IPS-NIHi11 (cell line): ENCODE measurements at places on chromosomes 2 and 18.
A peak's percentile ranks its signal among the peaks of the same experiment; 100 is the strongest.

DNA sequence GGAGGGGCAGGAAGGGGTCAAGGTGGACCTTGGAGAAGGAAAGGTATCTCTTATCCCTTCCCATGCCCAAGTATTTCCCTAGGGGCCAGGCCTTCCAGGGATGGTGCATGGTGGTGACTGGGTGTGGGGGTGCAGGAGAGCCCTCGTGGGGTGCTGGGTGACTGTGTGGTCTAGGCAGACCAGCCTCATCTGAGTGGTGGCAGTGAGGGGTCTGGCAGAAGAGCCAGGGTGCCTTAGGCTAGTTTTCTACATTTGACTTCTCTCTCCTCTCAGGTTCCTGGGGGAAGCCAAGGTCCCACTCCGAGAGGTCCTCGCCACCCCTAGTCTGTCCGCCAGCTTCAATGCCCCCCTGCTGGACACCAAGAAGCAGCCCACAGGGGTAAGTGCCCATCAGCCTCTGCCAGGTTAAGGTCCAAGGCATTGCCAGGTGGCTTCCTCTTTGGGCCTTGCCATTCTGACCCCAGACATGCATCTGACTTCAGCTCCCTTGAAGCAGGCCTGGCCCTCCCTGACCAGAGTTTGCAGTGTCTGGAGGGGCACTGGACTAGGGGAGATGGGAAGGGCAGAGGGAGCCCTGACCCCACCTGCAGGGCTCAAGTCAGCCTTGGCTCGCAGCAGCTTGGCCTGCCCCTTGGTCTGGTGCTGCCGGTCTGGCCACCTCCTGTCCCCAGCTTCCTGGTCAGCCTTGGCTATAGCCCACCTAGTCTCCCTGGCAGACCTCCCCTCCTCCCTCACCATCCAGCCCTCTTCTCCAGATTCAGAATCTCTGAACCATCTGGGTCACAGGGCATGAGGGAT is 49.8 kb downstream of the DYSF start:
- no peak for DNase-seq

GRCh38 chr2:206979922-206980321 is 40.6 kb downstream of the CPO start:
- DNase-seq: no peak

- peak; percentile 40 for DNase-seq
Measured at GRCh38 chr2:230868161-230868946, 3.6 kb downstream of the ITM2C start.

DNA sequence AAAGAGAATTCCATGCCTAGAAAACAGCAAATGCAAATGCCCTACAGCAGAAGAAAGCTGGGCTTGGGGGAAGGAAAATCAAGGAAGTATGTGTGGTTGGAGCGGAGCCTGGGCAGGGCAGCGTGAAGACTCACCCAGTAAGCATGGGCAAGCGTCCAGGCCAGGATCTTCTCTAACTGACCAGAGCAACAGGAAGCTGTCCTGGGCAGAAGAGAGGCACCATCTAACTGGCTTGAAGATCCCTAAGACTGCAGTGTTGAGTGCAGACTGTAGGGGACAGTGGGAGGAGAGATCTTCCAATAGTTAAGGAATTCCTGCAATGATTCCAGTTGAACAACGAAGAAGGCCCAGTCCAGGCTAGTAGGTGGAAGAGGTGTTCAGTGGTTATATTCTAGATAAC is 57.9 kb downstream of the NXPH2 start:
- DNase-seq: peak; percentile 6

DNA sequence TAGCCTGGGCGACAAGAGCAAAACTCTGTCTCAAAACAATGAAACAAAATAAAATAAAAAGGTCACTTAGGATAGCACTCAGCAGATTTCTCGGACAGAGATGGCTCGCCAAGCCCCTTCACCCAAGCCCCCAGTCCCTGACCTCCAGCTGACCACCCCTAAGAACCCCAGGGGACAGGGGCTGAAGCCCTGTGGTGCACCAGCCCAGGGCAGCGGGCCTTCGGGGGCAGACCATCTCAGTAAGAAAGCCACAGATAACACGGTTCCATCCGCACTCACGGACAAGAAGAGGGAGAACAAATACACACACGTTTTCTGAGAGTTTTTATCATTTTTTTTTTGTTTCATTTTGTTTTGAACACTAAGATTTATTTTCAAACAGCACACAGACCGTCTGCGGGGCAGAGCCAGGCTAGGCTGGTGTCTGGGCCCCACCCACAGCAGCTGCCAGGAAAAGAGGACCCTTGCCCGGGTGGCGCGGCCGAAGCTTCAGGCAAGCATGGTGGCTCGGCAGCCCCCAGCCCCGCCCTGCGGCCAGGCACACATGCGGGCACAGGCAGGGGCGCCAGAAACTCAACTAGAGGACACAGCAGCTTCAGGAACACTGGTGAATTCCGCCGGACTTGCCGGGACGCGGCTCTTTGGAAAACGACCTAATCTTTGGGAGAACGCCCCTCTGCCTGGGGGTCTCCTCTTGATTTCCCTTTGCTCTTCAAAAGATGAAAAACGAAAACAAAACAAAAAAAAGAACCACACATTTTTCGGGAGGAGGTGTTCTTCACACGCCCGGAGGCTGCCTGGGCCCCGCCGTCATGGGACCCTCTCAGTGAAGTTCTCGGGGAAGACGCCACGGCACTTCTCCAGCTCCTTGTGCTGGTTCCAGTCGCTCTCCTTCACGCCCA is 59.0 kb downstream of the BIN1 start:
- peak; percentile 3 for DNase-seq

DNA sequence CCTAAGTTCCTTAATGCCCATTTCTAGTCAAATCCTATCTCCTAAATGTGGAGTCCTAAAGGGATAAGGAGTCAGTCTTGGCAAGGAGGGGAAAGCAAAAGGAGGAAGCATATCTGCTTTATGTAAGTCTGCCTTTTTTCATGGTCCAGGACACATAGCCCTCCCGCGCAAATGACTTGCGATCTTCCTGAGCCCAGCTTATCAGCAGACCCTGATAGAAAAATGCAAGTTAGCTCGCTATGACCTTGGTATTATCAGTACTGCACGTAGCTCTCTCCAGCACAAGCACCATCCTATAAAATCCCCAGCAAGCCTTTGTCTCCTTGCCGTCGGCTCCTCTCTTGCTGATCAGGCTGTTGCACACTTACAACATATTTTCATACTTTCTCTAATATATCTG is 281.4 kb upstream of the KCNH7 start:
- no peak for DNase-seq

DNA sequence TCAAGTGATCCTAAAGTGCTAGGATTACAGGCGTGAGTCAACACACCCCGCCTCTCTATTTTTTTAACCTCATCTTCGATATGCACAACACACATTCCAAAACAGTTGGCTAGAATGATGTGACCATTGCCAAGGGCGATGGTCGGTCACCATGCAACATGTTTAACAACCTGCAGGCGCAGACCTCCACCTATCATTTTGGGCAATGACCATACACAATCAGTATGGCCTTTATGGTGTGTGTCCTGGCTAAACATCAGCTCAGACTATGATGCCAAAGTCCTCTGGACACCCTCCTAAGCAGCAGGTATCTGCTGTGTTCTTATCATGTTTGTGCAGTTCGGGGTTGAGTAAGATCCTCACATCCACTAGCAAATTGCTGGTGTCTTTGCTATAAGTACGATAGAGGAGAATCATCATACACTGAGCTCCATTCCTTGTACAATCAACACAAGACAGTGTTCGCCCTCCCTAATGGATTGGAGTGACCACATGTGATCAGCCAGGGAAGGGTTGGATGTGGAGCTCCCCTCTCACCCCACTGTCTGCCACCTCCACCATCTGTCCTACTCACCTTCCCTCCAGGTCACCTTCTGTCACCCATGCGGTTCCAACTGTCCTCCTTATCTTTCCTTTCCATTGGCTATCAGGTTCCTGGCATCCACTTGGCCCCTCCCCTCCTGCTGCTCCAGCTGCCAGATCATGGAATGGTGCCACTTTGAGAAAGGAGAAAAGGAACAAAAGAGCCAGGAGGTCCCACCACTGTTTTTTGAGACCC is 7.9 kb upstream of the RNF152 start:
- DNase-seq: no peak

- DNase-seq: no peak
Measured at GRCh38 chr18:58586269-58586668, 42.6 kb downstream of the ALPK2 start.

DNA sequence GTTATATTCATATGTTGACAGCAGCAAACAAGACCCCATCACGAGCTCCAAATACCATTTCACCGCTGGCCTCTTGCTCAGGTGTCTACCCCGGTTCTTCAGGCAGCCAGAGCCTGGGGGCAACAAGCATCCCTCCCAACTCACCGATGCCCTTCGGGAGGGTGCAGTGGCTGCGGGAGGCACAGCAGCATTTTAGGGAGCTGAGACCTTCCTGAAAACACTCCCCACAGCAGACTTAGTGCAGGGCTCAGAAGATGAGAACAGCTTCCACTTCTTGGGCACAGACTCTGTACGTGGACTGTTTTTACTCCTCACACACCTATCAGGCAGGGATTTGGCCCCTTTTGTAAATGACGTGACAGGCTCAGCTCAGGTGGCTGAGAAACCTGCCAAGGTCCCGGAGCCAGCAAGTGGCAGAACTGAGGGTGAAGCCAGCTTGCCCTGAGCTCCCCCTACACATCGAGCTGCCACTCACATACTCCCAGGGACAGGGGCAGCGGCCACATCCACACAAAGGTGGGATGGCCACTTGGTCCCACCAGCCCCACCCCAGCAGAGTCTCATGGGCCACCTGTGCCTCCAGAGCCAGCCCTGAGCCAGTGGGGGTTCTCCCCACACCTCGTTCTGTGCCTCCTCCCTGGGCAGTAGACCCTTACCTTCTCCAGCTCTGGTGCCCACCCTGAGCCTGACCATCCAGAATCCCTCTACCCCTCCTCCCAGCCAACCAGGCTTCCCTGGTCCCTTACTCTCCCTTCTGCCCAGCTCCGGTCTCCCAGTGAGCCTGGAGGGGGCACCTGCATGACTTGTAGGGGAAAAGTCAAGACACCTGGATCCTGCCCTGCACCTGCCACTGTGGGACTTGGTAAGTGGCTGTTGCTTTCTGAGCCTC is 28.5 kb downstream of the CYP27C1 start:
- DNase-seq: no peak

DNA sequence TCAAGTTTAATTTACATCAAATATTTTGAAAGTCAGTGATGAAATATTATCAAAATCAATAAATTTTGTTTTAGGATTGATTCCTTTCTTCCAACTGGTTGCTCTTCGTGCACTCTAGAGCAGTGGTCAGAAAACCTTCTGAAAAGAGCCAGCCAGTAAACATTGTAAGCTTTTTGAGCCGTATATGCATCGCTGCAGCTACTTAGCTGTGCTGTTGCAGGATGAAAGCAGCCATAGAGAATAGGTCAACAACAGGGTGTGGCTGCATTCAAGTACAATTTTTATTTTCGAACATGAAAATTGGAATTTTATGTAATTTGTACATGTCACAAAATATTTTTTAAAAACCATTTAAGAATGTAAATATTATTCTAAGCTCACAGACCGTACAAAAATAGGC is 94.9 kb downstream of the MGAT5 start:
- no peak for DNase-seq

- DNase-seq: no peak
Measured at GRCh38 chr18:22342625-22343024, 75.1 kb downstream of the CTAGE1 start.

DNA sequence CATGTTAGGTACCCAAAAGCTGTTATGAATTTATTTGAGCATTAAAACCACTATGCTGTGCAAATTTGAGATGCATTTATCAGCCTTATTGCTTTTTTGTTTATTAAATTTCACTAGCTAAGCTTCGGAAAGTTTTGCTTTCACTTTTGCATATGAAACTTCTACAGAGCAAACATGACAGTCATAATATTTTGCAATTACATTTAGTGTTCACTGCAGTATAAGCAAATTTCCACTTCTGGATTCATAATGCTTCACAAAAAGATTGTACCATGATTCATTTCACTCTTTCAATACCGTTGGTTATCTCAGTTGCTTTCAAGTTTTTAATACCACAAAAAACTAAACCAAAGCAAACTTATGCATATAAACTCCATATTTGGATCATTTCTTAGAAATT is 228.7 kb upstream of the SLC8A1 start:
- DNase-seq: no peak

GRCh38 chr2:155364766-155365165 is 666.3 kb downstream of the KCNJ3 start:
- DNase-seq: no peak

DNA sequence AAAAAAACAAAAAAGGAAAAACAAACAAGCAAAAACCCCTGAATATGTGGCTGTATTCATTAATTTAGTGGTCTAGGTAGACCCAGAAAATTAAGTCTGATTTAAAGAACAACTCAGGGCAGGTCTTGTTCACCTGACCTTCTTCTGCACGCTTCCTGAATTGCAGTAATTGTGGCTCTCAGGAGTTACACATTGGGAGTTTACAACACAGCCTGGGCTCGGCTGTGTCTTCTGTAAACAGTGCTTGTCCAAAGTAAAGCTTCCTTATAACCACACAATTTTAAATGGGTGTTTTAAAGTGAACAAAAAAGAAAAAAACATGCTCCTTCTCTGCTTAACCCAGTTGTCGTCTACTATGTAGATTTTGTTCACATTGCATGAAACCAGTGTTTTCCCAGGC is 8.3 kb upstream of the MTIF2 start:
- no peak for DNase-seq

DNA sequence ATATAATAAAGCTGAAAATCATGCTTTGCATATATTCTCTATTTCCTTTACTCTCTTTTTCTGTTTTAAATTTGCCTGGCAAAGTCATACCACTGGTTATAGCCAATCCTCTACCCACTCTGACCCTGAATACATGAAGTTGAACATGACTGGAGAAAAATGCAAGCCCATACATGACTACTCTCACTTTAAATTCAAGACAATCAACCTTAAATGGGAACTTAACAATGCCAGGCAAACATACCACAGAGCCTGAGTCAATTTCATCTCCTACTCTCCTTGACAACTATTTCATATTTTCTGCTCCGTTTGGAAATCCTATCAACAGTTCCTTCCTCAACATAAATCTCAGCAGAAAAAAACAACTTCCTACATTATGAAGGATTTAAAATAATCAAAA is 22.6 kb downstream of the RAD51AP2 start:
- no peak for DNase-seq

GRCh38 chr2:88654714-88655113 is 27.4 kb upstream of the EIF2AK3 start:
- DNase-seq: no peak

DNA sequence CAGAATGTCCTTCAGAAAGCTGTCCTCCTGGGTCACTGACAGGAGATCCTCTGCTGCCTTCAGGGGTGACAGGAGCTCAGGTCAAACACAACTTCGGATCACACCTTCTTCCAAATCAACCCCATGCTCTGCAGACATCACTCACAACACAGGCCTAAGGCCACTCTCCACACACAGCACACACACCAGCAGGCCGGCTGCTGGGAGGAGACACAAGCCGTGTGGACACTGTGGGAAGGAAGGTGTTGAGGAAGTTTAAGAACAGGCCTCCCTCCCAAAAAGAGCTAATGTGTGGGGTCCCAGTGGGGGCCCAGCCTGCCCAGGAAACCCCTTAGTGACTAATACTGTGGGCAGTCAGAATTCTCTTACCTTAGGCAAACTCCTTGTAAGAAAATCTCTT is 290.3 kb upstream of the ID2 start:
- no peak for DNase-seq
